Esophagus squamous epithelium (tissue), 5 donors: ENCODE measurements at places on chromosomes 11 and 22.

GRCh38 chr11:114396916-114397315 lies 3.4 kb downstream of the C11orf71 start:
- DNase-seq, result no peak

DNA sequence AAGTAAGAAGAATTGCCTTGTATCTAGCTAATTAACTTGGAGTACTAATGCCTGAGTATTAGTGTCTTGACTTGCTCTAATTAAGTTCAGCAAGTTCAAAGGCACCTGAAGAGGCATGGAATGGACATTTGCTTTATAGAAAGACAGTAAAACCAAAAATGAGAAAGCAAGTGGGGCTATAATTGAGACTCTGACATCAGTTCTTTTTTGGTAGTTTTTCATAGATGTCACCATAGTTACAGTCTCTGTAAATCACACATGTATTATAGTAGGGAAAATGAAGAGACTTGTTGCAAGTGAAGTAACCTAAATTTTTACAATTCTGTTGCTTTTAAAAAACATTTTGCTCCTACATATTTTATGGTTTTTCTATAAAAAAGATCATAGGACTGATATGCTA lies 178.0 kb downstream of the HIPK3 start:
- no peak for DNase-seq

- DNase-seq, result no peak
Observed at GRCh38 chr22:33000342-33001280, 57.6 kb downstream of the SYN3 start.

DNA sequence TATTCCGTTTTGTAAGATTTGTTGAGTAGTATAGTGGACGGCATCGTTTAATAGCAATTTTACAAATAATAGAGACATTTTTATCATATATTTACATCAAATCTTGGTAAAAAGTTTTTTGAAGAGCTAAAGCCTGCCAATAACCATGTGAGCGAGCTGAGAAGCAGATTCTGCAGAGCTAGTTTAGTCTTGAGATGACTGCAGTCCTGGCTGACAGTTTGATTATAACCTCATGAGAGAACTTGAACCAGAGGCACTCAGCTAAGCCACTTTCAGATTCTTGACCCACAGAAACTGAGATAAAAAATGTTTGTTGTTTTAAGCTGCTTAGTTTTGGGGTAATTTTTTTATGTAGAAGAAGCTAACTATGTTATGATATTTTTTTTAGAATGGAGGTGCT lies 78.9 kb downstream of the PDE3B start:
- DNase-seq, result no peak

DNA sequence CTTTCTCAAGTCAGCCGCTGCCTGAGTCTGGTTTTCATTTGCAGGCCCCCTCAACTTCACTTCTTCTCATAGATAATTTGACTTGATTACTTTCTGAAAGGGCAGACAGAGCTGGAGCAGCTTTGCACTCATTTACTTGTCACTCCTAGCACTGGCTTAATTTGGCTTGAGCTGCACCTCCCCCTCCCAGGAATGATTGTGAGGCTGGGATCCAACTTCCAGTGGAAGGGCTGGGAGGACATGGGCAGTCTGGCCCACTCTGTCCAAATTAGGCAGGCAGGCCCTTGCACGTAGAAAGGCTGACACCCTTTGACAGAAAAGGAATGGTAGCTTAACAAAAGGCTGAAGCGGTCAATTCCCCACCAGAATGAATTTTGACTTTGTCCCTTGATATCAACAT lies 453.9 kb downstream of the ETS1 start:
- no peak for DNase-seq

- DNase-seq, result no peak
Observed at GRCh38 chr11:36492724-36493304, 17.3 kb downstream of the TRAF6 start.

GRCh38 chr11:65485920-65486219 lies 13.0 kb upstream of the MALAT1 start:
- DNase-seq, result no peak

DNA sequence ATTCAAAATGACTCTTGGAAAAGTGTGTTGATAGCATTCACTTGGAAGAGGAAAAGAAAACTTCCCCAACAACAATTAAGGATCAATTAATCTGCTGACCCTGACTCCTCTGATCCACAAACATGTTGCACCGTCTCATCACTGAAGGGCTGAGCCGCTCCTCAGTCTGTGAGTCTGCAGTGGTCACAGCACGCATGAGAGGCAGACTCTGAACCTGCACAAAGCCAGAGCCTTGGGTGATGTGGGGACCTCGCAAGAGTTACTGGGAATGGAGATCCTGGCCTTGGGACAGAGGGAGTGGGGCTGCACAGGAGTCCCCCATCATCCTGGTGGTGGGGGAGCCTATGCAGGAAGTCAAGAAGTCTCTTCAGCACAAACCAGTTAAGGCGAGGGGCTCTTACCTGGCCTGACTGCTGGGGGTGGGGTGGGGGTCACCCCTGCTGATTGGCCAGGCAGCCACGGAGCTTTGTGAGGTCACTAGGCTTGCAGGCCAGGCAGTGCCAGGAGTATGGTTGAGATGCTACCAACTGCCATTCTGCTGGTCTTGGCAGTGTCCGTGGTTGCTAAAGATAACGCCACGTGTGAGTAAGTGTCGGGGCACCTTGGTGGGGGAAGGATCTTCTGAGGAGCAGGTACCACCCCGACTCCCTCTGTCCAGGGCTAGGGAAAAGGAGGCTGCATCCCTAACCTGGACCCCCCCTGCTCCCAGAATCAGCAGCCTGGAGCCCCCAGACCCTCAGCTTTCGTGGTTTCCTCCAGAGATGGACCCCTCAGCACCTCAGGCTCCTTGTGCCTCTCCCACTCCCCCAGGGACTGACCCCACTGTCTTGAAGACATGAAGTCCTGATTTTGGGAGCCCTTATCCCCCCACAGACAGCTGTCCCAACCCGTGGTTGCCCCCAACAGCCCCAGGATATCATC lies at the start of gene ACR:
ACR (plus strand) TSS at position 477 of the 921 bp plus-strand sequence; CDS start at position 509, 32 bp downstream.
- no peak for DNase-seq

GRCh38 chr22:35400501-35400790 lies 506 bp downstream of the MCM5 start:
- DNase-seq, result no peak

- DNase-seq, result no peak
Observed at GRCh38 chr11:115503886-115504275, 334 bp downstream of the CADM1 start.

DNA sequence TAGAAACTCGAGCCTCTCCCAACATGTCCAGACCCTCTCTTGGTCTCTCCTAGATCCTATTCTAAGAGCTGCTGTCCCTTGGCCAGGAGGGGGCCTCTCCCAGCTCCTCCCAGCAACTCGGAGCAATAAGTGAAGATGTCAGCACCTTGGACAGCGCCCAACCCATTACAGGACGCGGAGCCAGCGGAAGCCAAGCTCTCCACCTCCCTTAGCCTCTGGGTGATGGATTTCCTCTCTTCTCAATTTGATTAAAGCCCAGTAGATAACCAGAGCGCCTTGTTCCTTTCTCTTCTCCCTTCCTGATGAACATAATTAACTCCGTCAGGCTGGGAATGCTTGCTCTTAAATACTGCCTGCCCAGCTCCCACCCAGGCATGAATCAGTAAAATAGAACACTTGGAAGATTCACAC lies 26.2 kb upstream of the TPBGL start:
- DNase-seq, result no peak

DNA sequence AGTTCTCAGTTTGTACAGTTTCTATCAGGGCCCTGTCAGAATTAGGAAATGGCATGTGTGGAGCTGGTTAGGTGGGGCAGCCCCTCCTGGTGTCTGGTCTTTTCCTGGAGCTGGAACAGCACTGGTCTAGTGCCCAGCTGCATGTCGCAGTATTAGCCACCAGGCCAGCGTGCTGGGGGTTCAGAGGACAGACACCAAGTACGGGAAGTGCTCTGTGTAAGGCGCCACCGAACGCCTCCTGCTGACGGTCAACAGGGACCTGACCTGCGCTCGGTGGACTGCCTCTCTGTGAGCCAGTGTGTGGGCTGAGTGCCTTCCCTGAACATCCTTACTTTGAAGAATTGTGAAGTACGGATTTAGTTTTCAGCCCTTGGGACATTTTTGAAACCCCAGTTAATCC lies 33.9 kb downstream of the AP2A2 start:
- no peak for DNase-seq

DNA sequence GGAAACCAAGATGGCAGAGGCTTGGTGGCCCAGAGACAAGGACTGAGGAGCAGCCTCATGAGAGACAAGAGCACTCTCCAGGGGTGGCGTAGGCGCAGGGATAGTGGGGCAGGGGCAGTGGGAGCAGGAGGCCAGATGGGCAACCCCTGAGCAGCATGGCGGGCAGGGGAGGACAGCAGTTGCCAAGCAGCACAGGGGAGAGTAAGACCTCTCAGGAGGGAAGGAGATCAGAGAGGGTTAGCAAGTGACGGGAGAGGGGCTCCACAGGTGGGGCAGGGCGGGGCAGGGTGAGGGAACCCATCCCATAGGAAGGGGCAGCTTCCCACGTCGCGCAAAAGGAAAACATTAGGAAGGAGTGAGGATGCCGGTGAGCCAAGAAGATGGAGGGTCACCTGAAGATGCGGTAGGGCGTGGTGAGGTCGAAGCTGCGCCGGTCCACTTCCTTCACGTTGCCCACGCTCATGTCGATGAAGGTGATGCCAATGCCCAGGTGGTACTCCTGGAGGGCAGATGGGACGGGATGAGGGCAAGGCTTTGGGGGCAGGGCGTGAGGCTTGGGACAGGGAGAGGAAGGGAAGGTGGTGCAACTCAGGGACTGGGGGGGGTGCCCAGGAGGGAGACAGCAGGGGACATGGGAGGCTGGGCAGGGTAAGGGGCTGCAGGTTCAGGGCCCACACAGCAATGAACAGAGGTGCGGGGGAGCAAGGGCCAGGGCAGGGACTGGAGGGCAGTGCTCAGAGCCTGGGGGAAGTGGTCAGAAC lies 35.4 kb upstream of the PDE2A start:
- no peak for DNase-seq

DNA sequence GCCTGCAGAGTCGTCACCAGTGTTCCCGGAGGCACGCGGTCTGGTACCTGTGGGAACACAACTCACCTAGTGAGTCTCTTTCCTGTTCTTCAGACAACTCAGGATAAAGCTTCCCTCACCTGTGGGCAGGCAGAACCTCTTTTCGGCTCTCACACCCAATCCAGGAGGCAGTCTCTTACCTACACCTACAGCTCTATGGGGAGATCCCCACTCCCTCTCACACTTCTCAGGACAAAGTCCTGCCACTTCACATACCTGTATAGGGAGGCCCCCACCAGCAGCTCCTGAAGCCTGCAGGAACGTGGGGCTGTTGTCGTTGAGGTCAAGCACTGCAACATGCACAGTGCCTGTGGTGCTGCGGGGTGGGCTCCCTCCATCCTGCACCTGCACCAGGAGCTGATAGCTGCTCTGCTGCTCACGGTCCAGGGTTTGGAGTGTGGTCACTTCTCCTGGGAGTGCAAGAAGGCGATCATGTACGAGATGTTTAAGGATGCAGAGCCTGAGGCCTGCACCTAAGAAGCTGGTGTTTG lies 12.2 kb upstream of the TPP1 start:
- no peak for DNase-seq

GRCh38 chr11:100681064-100681502 lies 6.0 kb upstream of the ARHGAP42 start:
- no peak for DNase-seq

DNA sequence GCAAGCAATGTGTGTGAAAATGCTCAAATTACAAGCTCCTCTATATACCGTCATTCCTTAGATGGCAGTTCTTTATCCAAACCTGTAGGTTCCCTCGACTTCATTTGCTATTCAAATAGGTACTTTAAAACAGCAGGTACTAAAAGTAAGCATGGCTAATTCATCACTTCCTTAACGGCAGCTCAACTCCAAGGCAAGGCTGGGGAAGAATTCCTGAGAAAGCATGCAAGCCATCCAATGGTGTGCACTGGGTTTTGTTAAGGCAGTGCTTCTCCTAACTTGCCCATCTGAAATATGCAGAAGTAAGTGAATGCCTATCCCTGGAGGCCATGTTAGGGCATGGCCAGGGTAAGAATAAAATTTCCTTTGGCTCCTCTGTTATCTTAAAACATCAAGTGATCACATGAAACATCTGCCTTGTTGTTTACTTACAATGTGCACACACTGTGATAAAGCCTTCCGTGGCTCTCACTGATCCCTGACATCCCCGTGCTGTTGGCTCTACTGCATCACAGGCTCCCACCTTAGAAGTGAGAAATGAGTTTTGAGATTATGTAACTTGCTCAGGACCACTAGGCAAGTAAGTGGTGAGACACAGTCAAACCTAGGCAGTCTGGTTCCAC lies 52.1 kb downstream of the SMCO4 start:
- no peak for DNase-seq

- no peak for DNase-seq
Observed at GRCh38 chr11:80816966-80817365, 1376.1 kb upstream of the TENM4 start.

DNA sequence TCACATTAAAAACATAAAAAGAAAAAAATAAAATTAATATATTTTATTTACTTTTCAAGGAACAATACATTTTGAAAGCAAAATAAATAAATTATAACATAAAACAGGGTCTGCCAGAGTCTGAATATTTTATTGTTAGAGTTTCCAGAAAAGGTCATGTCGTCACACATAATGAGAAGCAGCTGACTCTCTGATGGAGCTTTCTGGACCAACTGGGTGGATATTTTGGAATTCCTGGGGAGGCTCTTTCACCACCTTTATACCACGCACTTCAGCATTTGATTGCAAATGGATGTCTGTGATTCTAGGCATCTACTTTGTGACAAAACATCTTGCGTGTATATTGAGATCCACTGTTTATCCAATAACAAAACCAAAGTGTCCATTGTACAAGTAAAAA lies 455.0 kb upstream of the CCDC179 start:
- no peak for DNase-seq

GRCh38 chr11:113201054-113201818 lies 113.1 kb upstream of the TTC12 start:
- no peak for DNase-seq

GRCh38 chr11:37504921-37505320 lies 906.9 kb upstream of the RAG2 start:
- no peak for DNase-seq

DNA sequence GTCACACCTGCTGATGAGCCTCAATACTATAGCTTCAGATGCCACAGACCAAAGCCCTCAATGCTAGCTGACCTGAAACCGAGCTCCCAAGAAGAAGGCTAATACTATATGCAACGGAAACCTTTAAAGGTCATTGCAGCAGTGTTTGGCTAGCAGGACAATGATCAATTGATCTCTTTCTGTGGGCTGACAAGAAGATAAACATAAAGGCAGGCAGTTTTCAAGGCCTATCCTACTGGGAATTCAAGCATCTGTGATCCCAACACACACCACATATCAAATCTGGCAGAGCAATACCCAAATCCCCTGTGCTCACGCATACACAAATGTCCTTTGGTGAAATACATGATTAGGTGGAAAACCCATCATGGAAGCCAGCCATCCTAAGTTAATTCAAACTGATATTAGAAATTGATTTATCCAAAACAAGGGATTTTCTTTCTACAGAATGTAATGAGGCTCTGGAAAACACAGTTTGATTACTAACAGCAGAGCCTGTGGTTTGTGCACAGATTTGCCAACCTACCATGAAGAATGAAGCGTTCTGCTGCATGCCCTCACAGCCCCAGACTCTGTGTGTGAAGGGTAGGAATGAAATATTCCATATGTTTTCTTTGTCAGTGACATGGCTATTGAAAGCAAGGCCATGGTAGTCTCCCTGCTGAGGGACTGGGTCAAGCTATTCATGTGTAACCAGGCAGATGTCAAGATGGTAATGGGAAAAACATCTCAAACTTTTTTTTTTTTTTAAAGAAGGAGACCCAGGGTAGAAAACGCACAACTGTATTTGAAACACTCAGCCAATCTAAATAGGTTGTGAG lies 12.2 kb downstream of the LGR4 start:
- no peak for DNase-seq
